IMR-90 (cell line): ENCODE measurements at places on chromosomes 4 and X. TPM values are rescaled to one million over a fixed set of nuclear protein-coding genes. Genes with fewer than 3 reads are reported as not detected.

RNF128 gene
- 4.8 and 6.4 TPM in 2 replicates for total RNA-seq

BMX gene
- total RNA-seq = not detected in 2 replicates

TAPT1 gene
- total RNA-seq = 12.2 and 12.8 TPM in 2 replicates

OCRL gene
- total RNA-seq = 18.9 and 20.6 TPM in 2 replicates

POLN gene
- total RNA-seq = 0.72 and 1.1 TPM in 2 replicates

RADX gene
- 1.6 and 2.2 TPM in 2 replicates for total RNA-seq

TLR2 gene
- under 0.01 TPM in 2 replicates for total RNA-seq

WWC2 gene
- total RNA-seq = 27.4 and 28.1 TPM in 2 replicates

CFAP299 gene
- 1.1 and 1.9 TPM in 2 replicates for total RNA-seq

ZNF518B gene
- 56.4 and 56.8 TPM in 2 replicates for total RNA-seq

CCNG2 gene
- total RNA-seq = 11.3 and 23.9 TPM in 2 replicates

PIM2 gene
- 6.9 and 7.3 TPM in 2 replicates for total RNA-seq

CT45A2 gene
- total RNA-seq = not detected in 2 replicates

PRKG2 gene
- 2.0 and 2.2 TPM in 2 replicates for total RNA-seq

TGIF2LX gene
- not detected in 2 replicates for total RNA-seq

SRPX gene
- total RNA-seq = 35.5 and 39.2 TPM in 2 replicates

CDKL5 gene
- total RNA-seq = 8.1 and 9.7 TPM in 2 replicates

GPR34 gene
- total RNA-seq = not detected in 2 replicates

XK gene
- under 0.01 TPM in 2 replicates for total RNA-seq
